Psoas muscle (tissue), 8 donors: ENCODE measurements at places on chromosomes 1 and 21.
A peak's percentile ranks its signal among the peaks of the same experiment; 100 is the strongest.

- peak; percentile 74 for DNase-seq
Measured at GRCh38 chr1:119711804-119712341, at the start of gene PHGDH. Gene PHGDH (plus strand): TSS chr1:119711934. CDS start chr1:119712023, 89 bp downstream.

- no peak for DNase-seq
Measured at GRCh38 chr1:229365569-229365968, 22.7 kb upstream of the CCSAP start.

- DNase-seq = no peak
Measured at GRCh38 chr1:217088521-217089284, 365.5 kb upstream of the ESRRG start.

DNA sequence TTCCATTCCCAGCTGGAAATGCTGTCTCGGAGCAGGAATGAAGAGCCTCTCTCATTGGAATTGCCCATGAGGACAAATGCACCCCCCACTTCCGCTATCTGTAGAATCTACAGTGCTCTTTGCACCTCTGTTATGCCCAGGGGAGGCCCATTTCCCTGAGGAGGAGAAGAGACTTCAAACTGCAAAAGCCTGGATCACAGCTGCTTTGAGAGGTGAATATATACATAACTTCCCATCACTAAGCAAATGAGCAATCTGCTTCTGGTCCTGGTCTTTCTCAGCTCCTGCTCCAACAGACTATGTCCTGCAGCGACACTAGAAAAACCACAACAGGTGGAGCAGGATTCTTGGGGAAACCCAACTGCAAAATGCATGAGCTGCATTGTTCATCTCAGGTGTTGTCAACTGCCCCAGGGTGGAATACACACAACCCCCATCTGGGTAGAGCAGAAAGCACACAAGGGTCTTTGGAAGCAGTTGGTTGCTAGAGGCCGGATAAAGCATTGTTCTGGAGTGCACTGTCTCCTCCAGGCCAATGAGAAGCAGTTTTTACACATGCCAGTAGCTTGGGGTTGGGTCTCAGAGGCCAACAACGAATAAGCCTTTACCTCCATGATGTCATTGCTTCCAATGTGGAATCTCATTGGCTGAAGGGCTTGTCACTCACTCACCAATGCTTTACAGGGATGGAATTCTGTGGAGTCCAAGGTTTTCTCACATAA, 67.7 kb upstream of the RAB4A start:
- DNase-seq = no peak

- DNase-seq = no peak
Measured at GRCh38 chr1:167288390-167289074, 67.8 kb downstream of the POU2F1 start.

DNA sequence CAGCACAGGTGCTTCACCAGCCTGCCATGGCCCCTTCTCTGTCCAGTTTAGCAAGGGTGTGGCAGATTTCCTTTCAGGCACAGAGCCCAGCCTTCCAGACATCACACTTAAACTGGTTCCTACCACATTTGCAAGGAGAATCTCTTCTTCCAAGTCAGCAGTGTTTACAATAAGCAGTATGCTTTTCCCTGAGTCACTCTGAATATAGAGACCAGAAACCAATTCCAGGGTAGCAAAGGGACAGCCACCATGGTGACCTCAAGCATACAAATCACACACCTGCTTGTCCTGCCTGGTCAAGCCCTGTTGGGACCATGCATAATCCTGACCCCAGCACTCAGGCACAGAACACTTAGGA, 8.7 kb upstream of the CBR3 start:
- no peak for DNase-seq
